Stimulated activated CD4-positive, alpha-beta T cell treated with anti-CD3 and anti-CD28 coated beads, Interleukin-1b, Interleukin-23, amount 100 ng/mL, for 24 hours (primary cell): ENCODE measurements at places on chromosomes 1 and 21.

GRCh38 chr1:192564099-192564498 is 11.5 kb upstream of the RGS1 start:
- DNase-seq, result no peak

GRCh38 chr1:53285969-53286760 is 41.7 kb downstream of the LRP8 start:
- DNase-seq, result no peak

- no peak for DNase-seq
These were observed 125.5 kb downstream of the ADAMTS1 start for GRCh38 chr21:26719750-26720149.

- no peak for DNase-seq
These were observed 988.1 kb upstream of the B3GALT2 start for GRCh38 chr1:194174528-194174927.

DNA sequence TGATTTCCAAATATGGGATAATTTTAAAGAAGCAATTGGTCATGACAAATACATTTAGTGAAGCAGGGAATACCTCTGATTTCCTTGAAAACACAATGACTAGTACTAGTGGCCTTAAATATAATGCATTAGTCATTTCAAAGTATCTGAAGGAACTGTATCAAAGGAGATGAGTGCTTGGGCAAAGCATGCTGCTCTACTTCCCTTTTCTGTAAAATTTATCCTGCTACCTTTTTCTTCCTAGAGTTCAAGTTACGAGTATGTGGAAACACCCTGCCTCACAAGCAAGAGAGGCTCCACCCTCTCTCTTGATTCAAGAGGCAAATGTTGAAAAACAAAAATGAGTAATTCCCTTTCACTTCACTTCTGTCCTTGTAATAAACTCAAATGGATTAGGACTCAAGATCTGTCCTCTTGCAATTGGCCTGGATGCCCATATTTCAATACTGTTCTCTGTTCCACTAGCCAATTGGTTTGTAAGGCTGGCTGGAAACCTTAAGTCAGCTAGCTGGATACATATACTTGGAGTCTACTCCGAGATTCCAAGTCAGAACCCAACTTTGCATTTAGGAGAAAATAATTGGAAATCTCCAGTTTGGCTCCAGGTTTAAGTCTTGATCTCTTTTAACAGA is 92.5 kb downstream of the CDC42BPA start:
- DNase-seq, result no peak
